ENCODE measurements at places on chromosomes 13 and 19.
A peak's percentile ranks its signal among the peaks of the same experiment; 100 is the strongest.

- DNase-seq, result no peak
These were observed 35.4 kb downstream of the ANKRD10 start for GRCh38 chr13:110879482-110879881.

DNA sequence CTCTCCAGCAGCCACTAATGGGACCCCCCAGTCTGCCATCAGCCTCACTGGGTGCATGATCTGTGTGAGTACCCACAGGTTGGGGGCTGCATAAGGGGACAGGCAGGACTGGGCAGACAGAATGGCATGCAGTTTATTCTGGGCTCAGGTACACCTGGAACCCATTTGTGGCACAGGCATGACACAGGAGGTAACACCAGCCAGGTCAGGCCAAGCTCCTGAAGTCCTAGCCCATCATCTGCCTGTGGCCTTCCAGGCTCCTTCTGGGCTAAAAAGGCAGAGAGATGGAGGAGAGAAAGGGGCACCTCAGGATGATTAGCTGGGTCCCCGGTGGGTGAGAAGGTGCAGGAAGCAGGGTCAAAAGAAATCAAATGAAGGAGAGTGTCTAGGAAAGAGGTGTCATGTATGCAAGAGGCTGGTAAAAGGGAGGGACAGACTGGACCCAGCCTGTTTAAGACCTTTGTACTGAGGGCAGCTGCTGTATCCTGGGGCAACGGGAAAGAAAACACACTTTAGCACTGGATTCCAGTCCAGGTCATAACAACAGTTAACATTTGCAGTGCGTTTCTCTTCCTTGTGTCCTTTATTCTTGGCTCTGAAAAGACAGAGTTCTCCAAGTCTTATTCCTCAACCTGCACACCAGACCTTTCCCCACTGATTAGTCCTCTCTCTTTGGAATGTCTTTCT is 20.2 kb upstream of the DGKH start:
- peak; percentile 45 for DNase-seq

DNA sequence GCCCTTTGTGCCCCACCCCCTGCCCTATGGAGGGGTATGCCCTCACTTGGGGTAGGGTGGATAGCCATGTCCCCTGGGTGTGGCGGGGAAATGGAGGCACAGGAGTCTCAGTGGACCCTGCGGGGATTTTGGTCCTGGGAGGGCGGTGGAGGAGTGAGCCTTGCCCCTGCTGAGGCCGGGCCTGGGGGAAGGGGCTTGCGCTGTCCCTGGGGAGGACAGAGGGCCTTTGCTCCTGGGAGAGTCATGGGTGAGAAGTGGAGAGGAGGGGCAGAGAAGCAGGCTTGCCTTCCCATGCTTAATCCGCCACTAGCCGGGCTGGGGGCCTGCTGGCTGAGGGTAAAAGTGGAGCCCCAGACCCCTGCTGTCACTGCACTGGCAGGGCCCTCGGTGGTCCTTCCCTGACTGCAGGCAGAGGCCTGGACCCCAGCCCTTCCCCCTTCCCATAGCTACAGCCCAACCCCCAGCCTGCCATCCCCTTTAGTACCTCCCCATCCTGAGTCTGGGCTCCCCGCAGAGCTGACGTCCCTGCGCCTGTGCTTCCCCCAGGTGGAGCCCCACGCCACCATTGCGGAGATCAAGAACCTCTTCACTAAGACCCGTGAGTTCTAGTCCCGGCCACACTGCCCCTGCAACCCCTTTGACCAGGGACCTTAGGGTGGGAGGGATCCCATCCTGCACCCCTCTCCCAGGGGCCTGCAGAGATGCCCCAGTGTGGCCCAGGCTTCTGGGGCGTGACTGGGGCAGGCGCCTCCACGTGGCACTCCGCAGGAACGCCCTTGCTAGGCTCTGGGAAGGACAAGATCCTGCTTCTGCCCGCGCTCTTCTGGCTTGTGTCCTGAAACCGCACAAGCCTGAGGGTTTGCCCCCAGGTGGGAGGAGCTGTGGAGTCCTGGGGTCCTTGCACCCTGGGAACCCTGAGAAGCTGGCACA is 8.9 kb downstream of the NDUFB7 start:
- DNase-seq, result no peak

GRCh38 chr13:112574834-112575613 is 12.9 kb downstream of the TUBGCP3 start:
- DNase-seq, result no peak

DNA sequence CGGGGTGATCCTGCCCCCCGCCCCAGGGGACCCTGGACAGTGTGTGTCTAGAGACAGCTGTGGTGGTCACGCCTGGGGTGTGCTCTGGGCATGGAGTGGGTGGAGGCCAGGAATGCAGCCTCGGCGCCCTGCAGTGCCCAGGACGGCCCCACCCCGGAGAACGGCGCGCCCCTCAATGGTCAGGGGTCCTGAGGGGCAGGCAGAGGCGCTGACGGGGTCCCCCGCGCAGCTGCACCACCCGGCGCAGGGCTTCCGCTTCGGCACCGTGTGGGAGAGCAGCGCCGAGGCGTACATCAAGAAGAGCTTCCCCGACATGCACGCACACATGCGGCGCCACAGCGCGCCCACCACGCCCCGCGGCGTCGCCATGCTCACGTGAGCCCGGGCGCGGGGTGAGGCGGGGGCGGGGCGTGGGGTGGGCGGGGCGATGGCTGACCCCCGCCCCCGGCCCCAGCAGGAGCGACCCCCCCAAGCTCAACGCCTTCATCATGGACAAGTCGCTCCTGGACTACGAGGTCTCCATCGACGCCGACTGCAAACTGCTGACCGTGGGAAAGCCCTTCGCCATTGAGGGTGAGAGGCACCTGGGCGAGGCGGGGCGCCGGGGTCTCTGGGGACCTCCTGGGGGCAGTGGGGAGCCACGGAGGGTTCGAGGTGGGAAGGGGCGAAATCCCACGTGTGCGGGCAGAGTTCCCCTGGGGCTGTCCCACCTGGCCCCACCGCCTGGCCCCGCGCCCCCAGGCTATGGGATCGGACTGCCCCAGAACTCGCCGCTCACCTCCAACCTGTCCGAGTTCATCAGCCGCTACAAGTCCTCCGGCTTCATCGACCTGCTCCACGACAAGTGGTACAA is 7.4 kb downstream of the GRIN3B start:
- no peak for DNase-seq

GRCh38 chr13:42614436-42615035 is 40.6 kb downstream of the TNFSF11 start:
- no peak for DNase-seq

DNA sequence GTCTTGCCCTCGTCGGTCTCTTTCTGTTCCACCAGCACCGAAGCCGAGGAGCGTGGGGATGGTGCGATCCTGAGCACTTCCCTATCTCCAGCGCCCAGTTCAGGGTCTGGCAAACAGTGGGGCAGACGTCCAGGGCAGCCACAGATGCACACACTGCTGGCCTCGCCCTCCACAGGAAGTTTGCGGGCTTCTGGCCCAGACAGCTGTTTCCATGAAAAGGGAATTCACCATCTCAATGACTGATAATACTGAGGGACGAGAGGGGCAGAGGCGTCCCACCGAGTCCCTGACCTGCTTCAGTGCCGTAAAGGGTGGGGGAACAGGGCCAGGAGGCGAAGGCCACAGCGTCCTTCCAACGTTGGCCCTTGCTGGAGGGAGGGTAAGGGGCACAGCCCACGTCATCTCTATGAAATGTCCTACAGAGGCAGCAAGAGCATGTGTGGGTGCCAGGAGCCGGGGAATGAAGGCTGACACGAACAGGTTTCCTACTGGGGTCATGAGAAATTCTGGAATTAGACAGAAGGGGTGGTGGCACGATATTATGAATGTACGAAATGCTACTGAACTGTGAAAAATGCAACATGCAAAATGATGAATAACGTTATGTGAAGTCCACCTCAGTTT is 19.5 kb downstream of the SHC2 start:
- DNase-seq, result no peak

DNA sequence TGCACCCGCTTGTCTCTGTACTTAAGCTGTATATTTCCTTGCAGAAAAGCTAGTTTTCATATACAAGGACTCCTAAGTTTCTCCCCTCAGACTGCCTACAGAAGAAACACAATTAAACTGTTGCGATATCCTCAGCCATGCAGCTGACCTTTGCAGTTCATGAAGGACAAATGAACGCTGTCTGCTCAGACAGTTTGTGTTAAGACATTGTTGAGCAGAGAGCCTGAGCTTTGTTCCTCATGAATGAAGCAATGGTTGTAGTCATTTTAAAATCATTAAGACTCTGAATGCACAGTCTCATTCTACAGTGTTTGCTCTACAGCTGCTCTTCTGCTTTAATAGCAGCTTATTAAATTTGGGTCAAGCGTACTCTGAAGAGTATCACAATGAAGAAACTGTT is 23.2 kb upstream of the MAB21L1 start:
- no peak for DNase-seq

DNA sequence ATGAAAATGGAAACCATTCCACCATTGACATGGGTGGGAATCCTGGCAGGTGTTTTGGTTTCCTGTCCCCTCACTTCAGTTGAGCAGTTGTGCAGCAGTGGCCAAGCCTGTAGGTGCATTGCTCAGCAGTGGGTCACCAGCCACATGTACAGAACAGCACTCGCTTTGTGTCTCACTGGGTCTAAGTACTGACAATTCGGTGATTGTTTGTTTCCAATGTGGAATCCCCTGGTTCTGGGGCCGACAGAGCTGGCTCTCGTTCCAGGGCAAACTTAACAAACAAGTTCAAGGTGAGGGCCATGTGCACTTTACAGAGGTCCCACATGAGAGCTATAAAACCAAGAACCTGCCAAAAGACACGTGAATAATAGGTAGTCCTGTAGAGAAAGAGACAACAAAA is 54.1 kb upstream of the SPATA13 start:
- no peak for DNase-seq

- no peak for DNase-seq
These were observed 11.4 kb downstream of the TEX26 start for GRCh38 chr13:30943881-30944280.

DNA sequence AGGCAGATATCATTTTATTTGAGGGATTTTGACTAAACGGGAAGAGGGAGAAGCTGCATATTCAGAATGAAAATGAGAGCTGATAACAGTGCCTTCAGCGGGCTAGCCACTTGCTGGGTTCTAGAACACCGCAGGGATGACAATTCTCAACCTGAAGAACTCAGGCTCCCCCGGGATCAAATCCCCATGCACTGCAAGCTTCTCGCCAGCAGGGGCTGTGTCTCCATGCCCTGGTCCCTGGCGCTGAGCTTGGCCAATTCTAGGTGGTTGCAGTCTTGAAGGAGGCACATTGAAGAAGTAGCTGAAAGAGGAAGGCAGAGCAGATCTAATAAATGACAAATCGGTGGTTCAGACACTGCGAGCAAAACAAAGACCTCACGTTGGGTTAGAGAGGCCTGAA is 128.7 kb downstream of the UQCRFS1 start:
- no peak for DNase-seq

- no peak for DNase-seq
These were observed 123.8 kb downstream of the NDFIP2 start for GRCh38 chr13:79604752-79605151.

- no peak for DNase-seq
These were observed 117.1 kb upstream of the USP29 start for GRCh38 chr19:57002710-57003109.

- DNase-seq, result no peak
These were observed 6.3 kb upstream of the ADAMTS10 start for GRCh38 chr19:8616861-8617260.

DNA sequence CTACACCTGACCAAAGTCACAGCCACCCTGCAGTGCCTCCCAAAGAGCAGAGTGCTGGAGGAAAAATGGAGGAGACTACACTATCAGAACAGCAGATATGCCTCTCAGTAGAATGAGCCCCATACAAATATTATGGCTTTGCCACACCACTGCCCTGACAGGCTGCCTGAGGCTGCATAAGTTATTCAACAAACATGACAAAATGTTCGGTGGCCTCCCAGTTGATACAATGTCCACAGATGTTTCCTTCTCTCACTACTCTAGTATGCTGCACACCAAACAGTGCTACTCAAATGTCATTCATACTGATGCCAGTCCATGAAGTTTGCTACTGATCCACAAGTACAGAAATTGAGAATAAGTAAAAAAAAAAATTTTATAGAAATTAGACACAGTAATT is 41.0 kb downstream of the N4BP2L2 start:
- DNase-seq, result no peak

DNA sequence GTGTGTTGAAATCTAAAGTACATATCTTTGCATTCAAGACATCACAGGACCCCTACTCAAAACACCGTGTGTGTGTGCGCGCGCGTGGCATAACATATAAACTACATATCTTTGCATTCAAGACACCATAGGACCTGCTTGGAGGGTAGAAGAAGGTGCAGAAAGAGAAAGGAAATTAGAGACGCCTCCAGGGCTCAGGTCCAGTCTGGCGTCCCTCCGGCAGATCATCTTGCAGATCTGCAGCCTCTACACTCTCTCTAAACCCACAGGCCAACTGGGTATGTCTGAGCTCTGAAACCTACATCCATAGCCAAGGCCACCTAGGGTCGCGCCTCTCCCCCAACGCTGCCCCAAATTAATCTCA is 659 bp upstream of the PAFAH1B3 start:
- no peak for DNase-seq

GRCh38 chr13:109403012-109403421 is 383.4 kb downstream of the IRS2 start:
- no peak for DNase-seq

Measured in HuH-7.5 (cell line).